Stimulated activated CD4-positive, alpha-beta T cell treated with anti-CD3 and anti-CD28 coated beads, Interleukin-2, amount 100 ng/mL, for 4 hours (primary cell): ENCODE measurements at places on chromosomes 11 and 22.

- DNase-seq, result no peak
Observed at GRCh38 chr11:126433989-126434949, 78.8 kb downstream of the ST3GAL4 start.

- DNase-seq, result no peak
Observed at GRCh38 chr11:59195586-59195985, 17.1 kb downstream of the MPEG1 start.

DNA sequence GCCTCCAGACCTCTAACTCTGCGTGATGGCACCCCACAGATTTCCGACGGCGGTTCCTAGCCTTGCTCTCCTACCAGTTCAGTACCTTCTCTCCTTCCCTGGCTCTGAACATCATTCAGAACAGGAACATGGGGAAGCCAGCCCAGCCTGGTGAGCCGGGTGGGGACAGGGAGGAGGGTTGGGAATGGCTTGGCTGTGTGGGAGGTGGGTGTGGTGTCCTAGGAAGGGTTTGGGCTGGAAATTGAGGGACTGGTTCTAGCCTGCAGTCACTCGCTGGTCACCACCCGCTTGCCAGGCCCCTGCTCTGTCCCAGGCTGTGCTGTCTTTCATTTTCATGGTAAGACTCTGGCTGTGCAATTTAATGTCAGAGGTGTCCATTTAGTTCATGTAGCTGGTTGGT is 33.9 kb downstream of the NAT10 start:
- DNase-seq, result no peak

DNA sequence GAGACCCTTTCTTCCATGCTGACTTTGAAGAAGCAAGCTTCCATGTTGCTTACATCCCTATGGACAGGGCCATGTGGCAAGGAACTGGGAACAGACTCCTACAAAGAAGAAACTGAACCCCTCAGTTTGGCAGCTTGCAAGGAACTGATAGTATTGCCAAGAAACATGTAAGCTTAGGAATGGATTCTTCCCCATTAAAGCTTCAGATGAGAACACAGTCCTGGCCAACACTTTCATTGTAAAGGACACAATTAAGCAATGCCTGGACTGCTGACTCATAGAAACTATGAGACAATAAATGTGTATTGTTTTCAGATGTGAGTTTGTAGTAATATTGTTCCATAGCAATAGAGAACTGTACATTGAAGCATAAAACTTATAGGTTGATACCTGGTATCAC is 82.4 kb downstream of the AASDHPPT start:
- DNase-seq, result no peak

DNA sequence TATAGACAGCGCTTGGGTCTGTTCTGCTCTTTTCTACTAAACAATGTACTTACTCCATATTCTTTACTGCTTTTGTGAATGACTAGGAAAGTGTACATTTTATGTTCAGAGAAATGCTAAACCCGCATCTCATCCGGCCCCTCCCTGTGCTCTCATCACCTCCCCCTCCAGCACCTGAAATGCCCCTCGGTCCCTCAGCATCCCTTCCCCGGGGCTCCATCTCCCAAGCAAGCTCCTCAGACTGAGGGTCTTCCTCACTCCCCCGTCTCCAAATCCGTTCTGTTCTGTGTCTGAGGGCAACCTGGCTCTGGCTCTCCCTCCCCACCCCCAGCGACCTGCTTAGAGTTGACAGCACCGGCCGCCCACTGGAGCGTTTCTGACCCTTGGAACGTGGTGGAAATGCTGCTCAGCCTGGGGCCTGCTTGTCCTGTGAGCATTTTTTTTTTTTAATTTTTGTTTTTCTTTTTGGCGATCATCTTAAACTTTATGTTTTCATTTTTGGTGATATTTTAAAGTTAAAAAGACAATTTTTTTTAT is 1.4 kb downstream of the SELENOO start:
- DNase-seq, result no peak

DNA sequence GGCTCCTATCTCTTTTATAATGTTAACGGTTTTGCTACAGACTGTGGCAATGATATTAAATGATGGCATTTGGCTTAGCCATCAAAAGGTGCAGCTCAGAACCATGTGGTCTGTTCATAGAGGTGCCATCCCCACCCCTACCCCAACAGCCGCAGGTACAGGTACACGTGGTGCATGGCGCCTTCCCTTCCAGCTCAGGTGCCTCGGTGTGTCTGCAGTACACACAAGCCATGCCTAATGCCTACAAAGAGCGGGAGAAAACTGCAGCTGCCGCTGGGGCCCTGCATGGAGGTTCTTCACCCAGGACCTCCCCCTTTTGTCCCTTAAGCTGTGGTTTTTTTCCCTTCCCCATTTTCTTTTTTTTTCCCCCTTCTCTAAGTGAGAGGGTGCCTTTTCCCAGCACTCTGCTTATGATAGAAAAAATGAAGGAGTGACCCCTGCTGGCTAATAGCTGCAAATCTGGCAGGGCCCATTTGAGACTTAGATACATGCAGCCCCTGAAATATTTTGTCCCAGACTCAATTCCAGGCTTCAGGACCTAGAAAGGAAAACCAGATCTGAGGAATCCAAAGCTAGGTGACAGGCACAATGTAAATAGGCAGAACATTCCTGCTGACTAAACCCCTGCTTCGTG is 6.5 kb downstream of the OR52M1 start:
- no peak for DNase-seq

- no peak for DNase-seq
Observed at GRCh38 chr11:27447288-27448183, 25.1 kb downstream of the LGR4 start.

GRCh38 chr11:45082744-45083543 is 63.5 kb upstream of the PRDM11 start:
- no peak for DNase-seq

DNA sequence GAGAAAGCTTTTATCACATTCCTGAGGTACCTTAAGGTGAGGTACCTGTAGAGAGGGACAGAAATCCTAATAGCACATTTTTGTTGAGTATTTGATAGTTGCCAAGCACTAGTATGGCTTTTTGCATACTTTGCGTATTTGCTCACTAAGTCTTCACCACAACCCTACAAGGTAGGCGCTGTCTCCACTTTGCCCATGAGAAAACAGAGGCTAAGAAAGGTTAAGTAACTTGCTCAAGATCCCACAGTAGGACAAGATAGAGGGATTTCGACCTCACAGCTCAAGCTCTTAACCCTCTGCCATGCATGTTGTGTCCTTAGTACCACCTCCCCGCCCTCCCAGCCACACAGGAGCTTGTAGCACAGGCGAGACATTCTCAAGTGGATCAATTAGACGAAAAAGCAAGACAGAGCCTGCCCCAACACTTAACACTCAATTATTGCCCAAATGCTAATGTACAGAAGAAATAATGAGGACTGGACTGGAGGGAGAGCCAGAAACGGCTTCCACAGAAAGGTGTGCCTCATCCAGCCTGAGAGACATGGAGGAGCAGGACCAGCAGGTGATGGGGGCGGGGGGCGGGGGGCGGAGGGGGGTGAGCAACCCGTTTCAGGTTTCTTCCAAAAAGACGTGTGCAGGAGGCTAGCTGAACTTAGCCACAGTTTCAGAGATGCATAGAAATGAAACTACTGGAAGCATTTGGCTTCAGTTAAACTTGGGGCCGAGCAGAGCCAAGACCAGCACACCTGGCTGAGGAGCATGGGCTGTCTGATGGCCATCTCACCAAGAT is 26.7 kb upstream of the CD44 start:
- DNase-seq, result no peak

DNA sequence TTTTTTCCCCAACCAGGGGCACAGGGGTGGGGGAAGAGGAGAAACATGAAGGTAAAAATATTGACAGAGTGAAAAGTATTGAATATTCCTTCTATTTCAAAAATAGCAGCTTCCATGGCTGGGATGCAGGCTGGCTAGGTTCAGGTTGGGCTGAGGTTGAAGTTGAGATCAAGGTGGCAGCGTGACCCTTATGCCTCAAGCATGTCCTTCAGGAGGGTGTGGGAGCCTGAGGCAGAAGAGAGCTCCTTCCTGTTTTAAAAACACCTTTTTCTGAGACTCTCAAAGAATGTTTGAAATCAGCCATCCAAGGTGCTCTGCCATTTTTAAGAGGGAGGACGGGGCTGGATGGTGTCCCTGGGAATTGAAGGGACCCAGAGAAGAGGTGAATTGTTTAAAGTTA is 29.5 kb downstream of the TIMP3 start:
- DNase-seq, result no peak

DNA sequence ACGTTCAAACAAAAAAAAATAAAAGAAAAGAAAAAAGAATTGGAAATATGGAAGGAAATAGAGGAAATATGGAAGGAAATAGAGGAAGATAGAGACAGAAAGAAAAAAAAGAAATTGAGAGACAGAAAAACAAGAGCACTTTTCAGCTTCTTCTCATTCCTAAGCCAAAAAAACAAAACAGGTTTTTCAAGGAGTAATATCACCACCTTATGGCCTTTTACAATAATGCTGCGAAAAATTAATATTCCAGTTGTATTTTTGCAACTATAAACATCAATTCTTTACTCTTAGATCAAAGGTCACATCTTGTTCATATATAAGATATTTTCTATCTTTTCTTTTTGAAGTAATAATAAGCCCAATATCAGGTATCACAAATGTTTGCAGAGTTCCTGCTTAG is 328.3 kb downstream of the FAT3 start:
- DNase-seq, result no peak

GRCh38 chr11:6057452-6057851 is 26.9 kb upstream of the OR56A1 start:
- no peak for DNase-seq

- DNase-seq, result no peak
Observed at GRCh38 chr22:23146478-23147205, 1.4 kb downstream of the RAB36 start.

- no peak for DNase-seq
Observed at GRCh38 chr11:86069408-86070101, 671 bp upstream of the PICALM start.

GRCh38 chr11:129388824-129389223 is 13.2 kb downstream of the BARX2 start:
- DNase-seq, result no peak

GRCh38 chr11:17596310-17596669 is 49.2 kb downstream of the OTOG start:
- DNase-seq, result no peak

DNA sequence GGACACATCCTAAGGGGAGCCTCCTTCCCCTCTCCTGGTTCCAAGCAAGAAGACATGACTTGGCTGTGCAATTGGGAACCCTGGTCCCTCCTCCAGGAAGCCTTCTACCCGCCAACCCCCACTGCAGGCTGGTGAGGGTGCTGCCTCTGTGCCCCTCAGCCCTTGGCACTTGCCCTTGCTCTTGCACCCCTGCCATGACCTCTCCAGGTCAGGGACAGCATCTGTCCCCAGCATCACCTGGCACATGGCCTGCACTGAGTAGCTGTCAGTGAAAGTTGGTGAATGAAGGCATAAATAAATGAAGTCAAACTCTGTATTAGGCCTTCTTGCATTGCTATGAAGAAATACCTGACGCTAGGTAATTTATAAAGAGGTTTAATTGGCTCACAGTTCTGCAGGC is 1.9 kb upstream of the GTSE1 start:
- no peak for DNase-seq

DNA sequence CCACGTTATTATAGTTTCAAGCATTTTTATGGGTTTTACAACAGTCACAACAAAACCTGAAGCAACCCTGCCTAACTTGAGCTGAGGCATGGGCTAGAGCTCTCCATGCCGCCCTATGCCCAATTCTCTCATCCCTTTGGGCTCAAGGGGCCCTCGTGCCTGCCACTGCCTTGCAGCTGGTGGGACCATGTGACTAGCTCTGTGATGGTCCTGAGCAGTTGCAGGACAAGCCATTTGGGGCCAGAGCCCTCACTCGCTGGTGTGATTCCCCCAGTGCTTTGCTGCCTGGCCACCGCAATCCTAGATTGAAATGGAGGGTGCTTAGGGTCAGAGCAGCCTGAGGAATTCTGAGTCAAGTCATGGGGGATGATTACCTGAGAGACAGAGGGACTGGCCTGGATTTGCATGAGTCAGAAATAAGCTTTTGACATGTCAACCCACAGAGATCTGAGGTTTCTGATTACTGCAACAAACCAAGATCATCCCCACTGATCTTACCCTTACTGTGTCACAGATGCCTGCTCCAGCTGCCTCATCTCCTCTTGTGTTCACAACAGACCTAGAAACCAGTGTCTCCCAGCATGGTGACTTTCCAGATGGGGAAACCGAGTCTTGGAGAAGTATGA is 323.7 kb downstream of the BRD1 start:
- DNase-seq, result no peak
